HFFc6 (cell line): ENCODE measurements at places on chromosomes 16 and 17. TPM values are rescaled to one million over a fixed set of nuclear protein-coding genes. Genes with fewer than 3 reads are reported as not detected.

GRCh38 chr16:27822996-27823395 is 240.5 kb downstream of the GSG1L start:
- no peak for DNase-seq

- no peak for DNase-seq
These were observed 32.5 kb downstream of the RPH3AL start for GRCh38 chr17:320139-320538.

DNA sequence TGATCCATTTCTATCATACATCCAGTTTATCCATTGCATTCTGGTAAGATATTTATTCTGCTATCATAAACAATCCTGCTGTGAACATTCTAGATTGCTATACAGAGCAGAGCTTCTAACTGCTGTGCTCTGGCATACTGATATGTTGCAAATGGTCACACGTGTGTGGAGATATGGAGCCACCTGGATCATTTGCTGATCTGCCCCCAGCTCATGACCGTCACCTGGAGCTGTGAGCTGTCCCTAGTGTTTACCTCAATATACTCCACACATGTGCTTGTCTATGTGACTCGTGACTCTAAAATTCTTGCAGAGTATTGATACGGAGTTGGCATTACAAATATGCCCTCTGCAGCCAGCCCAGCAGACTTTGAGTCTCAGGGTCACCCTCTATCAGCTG is 164.5 kb upstream of the ZFHX3 start:
- DNase-seq, result no peak

DNA sequence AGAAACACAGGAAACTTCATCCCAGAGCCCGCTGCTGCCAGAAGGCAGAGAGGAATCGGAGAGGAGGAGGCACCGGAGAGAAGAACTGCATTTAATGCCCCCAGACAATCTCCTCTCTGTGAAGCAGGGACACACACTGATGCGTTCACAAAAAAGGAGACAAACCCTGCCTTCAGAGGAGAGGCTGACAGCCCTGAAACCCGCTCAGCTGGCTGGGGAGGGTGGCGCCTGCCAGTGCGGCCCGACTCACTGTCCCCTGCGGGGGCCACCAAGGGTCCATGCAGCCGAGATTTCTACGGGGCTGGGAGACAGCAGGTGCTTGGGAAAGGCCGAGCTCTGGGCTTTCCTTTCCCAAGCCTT is 21.9 kb upstream of the CACNG1 start:
- no peak for DNase-seq

- DNase-seq, result peak; percentile 90
These were observed at the start of gene DBF4B for GRCh38 chr17:44708401-44709263. Gene DBF4B, plus strand, starts transcription at chr17:44708665. Its CDS starts 156 bp downstream, at chr17:44708821.

DNA sequence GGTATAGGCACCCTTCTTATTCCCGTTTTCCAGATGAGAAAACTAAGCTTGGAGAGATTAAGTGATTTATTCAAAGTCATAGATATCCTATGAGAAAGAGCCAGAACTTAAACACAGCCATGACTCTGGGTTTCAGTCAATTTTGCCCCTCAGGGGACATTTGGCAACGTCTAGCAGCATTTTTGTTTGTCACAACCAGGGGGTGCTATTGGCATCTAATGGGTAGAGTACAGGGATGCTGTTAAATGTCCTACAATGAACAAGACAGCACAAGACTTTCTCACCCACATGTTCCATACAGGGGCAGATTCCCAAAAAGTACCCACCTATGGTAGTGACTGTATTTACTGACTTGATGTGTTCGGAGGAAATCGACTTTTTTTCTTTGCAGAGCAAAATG is 4.8 kb upstream of the SHISA9 start:
- DNase-seq, result peak; percentile 50

- no peak for DNase-seq
These were observed 176.5 kb downstream of the ABCA8 start for GRCh38 chr17:68778726-68779125.

- peak; percentile 51 for DNase-seq
These were observed 5.9 kb downstream of the SLC5A11 start for GRCh38 chr16:24851700-24852099.

DNA sequence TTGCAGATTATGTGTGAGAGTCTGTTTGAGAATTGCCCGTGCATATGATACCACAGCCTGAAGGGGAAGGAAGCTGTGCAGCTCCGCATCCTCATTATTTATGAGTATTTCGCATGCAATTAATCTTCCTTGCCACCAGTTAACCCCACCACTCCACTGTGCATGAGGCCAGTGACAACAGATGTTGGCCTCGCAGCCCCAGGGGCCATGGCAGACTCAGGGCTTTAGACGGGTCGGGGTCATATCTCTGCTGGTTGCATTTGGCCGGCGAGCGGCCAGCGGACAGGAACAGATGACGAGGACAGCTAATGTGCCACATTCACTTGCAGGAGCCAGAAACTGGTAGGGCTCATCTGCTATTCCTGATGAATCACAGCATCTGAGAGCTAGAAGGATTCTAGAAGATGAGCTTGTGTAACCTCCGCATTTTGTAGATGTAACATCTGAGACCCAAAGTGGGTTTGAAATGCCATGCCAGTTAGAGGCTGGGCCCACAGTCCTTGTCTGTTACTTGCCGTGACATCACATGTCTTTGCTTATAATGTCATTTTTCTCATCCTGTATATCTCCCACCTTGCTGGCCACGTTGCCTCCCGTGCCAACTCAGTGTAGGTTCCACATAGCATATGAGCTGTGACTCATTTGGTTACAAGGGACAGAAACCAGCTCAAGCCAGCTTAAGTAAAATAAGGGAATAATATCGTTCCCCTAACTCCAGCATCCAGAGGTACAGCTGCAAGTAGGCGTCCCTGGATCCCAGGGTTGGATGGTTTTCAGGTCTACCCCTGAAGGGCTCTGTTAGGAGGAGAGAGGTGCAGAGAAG is 137.2 kb downstream of the SNX29 start:
- peak; percentile 72 for DNase-seq

GRCh38 chr16:56258508-56259424 is 67.5 kb downstream of the GNAO1 start:
- DNase-seq, result no peak

GRCh38 chr16:75262104-75262799 is 10.8 kb upstream of the BCAR1 start:
- no peak for DNase-seq

DNA sequence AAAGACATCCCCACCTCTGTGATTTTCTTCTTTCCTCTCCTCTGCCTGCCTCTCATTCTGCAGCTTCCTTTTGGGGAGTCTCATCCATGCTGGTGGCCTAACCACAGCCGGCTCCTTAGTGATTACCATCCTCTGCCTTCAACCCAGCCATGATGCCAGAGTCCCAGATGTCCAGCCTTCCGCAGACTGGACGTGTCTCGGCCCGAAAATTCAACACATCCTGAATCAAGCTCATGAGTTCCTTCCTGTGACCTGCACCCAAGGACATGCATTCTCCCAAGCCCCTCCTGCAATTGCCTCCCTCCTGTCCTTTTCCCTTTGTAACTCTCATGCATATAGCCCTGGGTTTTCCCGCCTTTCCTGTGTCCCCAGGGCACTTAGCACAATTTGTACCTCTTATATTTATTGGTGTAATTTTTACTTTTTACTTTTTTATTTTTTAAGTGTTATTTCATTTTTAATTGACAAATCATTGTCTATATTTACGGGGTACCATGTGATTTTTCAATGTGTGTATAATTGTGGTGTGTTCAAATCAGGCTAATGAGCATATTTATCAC is 1.2 kb upstream of the SLC13A5 start:
- no peak for DNase-seq

- DNase-seq, result no peak
These were observed 5.8 kb upstream of the MEIOB start for GRCh38 chr16:1877804-1878203.

GRCh38 chr17:47955497-47956461 is 1.9 kb downstream of the PRR15L start:
- DNase-seq, result no peak

DNA sequence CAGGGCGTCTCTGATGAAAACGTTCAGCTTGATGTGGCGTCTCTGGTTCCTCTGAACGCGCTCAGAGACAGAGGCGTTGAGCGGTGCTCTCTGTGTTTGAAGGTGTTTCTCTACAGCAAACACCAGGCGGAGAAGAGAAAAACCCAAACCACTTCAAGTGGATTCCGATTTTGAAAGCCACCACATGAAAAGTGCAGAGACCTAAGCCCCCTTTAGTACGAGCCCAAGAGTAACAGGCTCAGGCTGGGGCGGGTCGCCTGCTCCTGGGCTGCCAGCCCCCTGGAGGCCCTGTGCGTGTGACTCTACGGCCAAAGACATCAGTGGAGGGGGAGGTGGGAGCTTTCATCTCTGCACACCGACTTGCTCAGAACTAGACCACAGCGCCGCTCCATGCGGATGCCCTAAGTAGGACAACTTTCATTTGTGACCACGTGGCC is 328.4 kb downstream of the MAF start:
- DNase-seq, result no peak

DNA sequence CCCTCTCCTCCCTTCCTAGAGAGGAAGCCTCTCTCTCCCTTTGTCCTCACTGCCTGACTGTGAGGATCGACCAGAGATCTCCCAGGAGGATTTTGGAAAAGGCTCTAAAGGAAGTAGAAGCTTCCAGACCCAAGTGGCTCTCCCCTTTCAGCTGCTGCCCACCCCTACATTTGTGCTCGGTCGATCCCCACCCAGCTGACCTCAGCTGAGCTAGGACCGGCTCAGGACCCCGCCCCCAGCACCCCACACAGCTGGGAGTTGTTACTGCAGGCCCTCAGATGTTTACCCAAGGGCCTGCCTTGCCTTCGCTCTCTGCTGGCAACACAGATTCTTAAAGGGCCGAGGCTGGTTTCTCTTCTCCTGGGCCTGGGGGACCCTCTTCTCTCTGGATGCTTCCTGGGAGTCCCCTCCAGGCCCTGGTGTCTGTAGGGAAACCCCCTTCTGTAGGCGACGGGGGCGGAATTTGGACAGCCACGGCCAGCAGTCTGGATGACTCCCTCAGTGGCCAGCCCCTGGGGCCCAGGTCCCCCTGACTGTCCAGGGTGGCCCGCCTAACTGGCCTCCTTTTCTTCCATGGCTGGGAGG is 26.9 kb upstream of the TIMP2 start:
- no peak for DNase-seq

DNA sequence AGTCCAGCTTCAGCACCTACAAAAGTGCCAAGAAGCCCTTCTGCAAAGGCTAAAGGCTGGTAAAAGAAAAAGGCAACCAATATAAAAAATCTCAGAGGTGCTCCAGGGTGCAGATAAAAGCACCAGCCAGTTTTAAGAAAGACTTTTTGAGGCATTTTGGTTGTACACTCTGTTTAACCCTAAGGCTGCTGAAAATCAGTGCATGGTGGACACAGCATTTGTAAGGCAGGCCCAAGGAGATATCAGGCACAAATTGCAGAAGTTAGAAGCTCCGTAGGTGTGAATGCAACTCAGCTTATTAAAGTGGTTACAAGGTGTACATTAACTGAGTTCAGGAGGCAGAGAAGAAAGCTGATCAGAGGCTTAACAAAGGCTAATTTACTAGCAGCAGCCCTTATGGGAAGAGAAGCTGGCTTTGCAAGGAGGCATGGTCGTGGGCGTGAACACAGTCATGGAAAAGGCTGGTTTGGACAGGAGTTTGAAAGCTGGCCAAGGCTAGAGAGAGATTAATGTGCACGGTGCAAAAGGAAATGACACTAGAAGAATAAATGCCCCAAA is 21.1 kb downstream of the ACSM1 start:
- no peak for DNase-seq

DNA sequence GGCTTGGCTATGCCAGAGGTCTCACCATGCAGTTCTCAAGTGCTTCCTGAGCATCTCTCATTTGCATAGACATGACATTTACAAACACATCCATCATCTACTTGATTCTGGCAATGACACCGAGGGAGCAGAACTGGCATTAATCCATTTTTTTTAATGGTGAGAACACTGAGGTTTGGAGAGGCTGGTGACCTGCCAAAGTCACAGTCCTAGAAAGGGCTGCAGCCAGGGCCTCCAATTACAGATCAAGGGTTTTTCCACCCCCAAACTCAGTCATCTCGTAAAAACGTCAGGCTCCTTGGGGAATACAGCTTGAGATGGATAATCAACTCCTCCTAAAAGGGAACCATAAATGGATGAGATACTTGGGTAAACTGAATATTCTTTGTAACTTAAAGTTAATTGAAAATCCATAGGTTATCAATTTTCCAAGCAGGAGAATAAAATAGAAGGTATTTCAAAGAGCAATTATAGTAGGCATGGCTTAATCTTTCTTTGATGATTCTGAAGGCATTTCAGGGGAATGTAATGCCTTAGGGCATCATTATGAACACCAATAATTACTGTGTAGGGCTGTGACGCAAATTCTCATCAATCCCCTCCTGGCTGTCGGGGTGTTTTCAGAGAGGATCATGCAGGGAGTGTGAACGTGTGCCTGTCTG is 9.4 kb upstream of the MEOX1 start:
- peak; percentile 20 for DNase-seq

- DNase-seq, result no peak
These were observed 2.1 kb downstream of the SLC2A4 start for GRCh38 chr17:7283471-7284216.

DNA sequence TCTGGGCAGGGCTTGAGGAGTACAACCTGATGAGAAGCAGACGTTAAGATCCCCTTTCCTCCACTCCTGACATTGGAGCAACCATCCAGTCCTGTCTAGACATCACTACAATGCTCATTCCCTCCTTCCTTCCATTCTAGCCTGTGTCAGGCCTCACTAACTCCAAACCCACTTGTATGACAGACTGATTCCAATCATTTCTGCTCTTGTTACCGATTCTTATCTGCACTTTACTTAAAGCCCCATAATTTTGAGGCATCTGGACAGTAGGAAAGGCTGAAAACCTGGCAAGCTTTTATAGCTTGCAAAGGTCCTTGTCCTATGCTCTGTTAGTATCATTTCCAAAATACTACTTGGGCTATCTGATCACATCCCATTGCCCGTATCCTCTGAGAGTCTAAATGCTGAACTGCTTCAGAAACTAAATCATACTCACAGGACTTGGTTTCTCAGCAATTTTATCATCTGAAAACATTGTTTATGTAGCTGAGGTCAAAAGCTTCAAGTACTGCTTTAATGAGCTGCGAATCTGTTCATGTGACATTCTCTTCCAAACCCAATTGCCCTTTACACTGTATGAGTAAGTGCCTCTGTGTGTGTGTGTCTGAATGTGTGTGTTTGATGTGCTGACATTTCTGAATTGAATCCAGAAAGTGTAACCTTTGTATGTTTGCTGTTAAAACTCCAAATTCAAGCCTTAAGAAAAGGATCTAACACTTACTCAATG is 57.2 kb upstream of the CACNG3 start:
- no peak for DNase-seq

The CES5A gene
- not detected in 3 replicates for total RNA-seq

The EVPL gene
- total RNA-seq, result not detected in 3 replicates

The CCL16 gene
- not detected in 2 replicates for total RNA-seq

The SULT1A2 gene
- not detected in 3 replicates for total RNA-seq

The BRIP1 gene
- 5.6 to 9.2 TPM (median 8.0 TPM) in 3 replicates for total RNA-seq

The ZG16B gene
- 0.46 TPM in 1 of 2 replicates, not detected in the other for total RNA-seq

The CMTM2 gene
- total RNA-seq, result not detected in 3 replicates

The PRR15L gene
- not detected in 3 replicates for total RNA-seq

The G6PC1 gene
- total RNA-seq, result not detected in 3 replicates

The ULK2 gene
- total RNA-seq, result 4.6 to 6.0 TPM (median 4.6 TPM) in 3 replicates
